HCT116 (cell line): ENCODE measurements at places on chromosomes 3 and 15.
A peak's percentile ranks its signal among the peaks of the same experiment; 100 is the strongest.

- no peak overlapping the region for H3K27ac ChIP-seq
- no peaks in the 10 kb centered on the region for H3K36me3 ChIP-seq
- H3K27me3 ChIP-seq = no peaks in the 10 kb centered on the region
- no peak overlapping the region for H3K4me3 ChIP-seq
- no peaks in the 10 kb centered on the region for H3K4me1 ChIP-seq
Measured at GRCh38 chr3:54822206-54822605, 105.7 kb downstream of the LRTM1 start.

DNA sequence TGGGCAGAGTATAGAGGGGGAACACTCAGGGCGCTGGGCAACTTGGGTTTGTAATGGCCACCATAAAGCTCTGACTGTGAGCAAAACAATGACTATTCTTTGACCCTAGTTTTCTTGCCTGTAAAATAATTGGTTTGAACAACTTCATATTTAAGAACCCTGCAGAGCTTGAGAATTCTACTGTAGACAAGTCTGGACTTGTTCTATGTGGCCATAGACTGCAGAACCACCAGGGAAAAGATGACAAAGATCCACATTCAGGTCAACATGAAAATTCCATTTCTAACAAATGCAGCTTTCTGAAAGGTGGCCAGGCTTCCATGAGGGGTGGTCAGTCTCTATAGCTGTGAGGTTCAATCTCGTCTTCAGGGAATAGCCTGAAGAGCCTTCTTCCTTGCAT is 239.4 kb upstream of the LRRN1 start:
- DNase-seq = no peak
- no peak overlapping the region for H3K27ac ChIP-seq
- no peaks in the 10 kb centered on the region for H3K4me1 ChIP-seq
- H3K4me3 ChIP-seq = no peak overlapping the region
- H3K27me3 ChIP-seq = no peaks in the 10 kb centered on the region

GRCh38 chr3:30643763-30644462 is 37.5 kb downstream of the TGFBR2 start:
- H3K36me3 ChIP-seq = peaks cover 38% of the 10 kb centered on the region
- H3K4me1 ChIP-seq = no peaks in the 10 kb centered on the region; the same call in 1 of the 2 replicates
- no peak overlapping the region for H3K4me3 ChIP-seq

DNA sequence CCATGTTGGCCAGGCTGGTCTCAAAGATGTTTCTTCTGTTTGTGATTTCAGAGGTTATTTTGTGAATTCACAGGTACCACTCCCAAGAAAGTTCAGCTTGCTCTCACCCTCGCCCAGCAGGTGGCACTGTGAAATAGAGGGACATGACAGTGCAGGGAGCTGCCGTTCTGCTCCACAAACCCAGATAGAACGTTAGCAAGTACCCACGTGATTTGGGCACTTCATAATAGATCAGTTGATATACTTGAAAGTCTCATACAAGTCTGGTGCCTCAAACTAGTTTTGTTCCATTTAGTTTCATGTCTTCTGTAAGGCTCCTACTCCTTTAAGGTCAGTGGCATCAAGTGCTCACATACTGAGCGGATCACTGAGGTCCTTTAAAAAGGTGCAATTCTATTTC is 45.5 kb downstream of the FILIP1L start:
- no peaks in the 10 kb centered on the region for H3K36me3 ChIP-seq
- no peak overlapping the region for H3K27ac ChIP-seq
- no peaks in the 10 kb centered on the region for H3K27me3 ChIP-seq
- no peak overlapping the region for H3K4me3 ChIP-seq
- H3K4me1 ChIP-seq = peaks cover 3% of the 10 kb centered on the region; the same call in 1 of the 2 replicates

DNA sequence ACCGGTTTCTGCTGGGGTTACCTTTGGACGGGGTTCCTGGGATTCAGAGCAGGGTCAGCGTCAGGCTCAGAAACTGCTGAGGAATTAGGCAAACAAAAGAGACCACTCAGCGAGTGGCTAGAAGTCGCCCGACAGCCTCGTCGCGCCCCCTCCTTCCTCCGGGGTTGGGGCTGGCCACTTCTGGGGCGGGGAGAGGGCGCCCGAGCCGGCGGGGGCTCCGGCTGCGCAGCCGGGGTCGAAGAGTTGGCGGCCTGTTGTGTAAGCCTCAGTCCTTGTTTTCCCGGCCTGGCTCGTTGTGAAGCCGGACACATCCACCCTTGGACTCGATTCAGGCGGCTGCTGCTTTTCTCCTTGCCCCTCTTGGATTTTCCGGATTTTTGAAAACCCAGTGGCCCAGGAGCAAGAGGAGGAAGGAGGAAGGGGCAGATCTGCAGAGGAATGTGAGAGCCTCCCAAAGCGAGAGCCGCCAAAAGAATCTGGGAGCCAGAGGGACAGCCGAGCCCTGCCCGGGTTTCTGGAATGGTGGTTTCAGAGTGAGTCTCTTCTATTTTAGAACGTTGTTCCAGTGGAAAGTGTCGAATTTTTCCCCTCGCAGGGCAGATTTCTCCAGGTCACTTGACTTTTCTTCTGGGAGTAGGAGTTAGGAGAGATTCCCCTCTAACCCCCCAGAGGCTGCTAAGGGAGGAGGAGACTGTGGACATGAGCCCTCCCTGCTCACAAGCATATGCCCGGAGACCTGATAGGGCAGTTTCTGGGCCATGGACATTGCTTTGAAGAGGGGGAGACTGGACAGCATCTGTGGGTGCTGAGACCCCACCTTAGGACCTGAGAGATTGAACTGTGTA is 666 bp downstream of the SNX33 start:
- peaks cover 12% of the 10 kb centered on the region; the same call in 1 of the 2 replicates for H3K36me3 ChIP-seq
- peaks cover 22% of the 10 kb centered on the region for H3K4me1 ChIP-seq
- peak overlapping the region; percentile 76 for H3K27ac ChIP-seq
- peak overlapping the region; percentile 98 for H3K4me3 ChIP-seq
- no peak for DNase-seq
- H3K27me3 ChIP-seq = no peaks in the 10 kb centered on the region

- no peak overlapping the region for H3K4me3 ChIP-seq
- H3K27me3 ChIP-seq = peaks cover 5% of the 10 kb centered on the region; the same call in 1 of the 2 replicates
- no peaks in the 10 kb centered on the region for H3K36me3 ChIP-seq
- H3K4me1 ChIP-seq = no peaks in the 10 kb centered on the region
- DNase-seq = no peak
Measured at GRCh38 chr3:53495520-53496391, 1.3 kb downstream of the CACNA1D start.

DNA sequence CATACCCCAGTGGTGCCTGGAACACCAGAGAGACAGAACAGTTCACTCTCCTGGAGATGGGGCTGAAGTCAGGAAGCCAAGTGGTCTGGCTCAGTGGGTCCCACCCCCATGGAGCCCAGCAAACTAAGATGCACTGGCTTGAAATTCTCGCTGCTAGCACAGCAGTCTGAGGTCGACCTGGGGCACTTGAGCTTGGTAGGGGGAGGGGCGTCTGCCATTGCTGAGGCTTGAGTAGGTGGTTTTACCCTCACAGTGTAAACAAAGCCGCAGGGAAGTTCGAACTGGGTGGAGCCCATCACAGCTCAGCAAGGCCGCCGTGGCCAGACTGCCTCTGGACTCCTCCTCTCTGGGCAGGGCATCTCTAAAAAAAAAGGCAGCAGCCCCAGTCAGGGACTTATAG is 272.0 kb downstream of the KLF13 start:
- 0 out of 2 replicates have a peak, but pooled peaks cover 2% of the 10 kb centered on the region for H3K27me3 ChIP-seq
- no peak overlapping the region for H3K27ac ChIP-seq
- DNase-seq = no peak
- H3K36me3 ChIP-seq = no peaks in the 10 kb centered on the region

- no peaks in the 10 kb centered on the region for H3K27me3 ChIP-seq
- no peaks in the 10 kb centered on the region for H3K4me1 ChIP-seq
- no peak overlapping the region for H3K27ac ChIP-seq
- no peaks in the 10 kb centered on the region for H3K36me3 ChIP-seq
Measured at GRCh38 chr3:194880940-194881925, 195.6 kb downstream of the FAM43A start.
